Sigmoid colon (tissue), 7 donors: ENCODE measurements at places on chromosomes 1 and 21. TPM values are rescaled to one million over a fixed set of nuclear protein-coding genes. Genes with fewer than 3 reads are reported as not detected.

GRCh38 chr1:175380521-175381300 lies 188.1 kb upstream of the KIAA0040 start:
- no peak for DNase-seq

GRCh38 chr1:2642131-2642559 lies 9.3 kb upstream of the MMEL1 start:
- DNase-seq, result peak; percentile 70

GNG4 gene
- total RNA-seq, result 1.5 TPM

- no peak for DNase-seq
These were observed 560.3 kb upstream of the ZP4 start for GRCh38 chr1:238450976-238451375.

DNA sequence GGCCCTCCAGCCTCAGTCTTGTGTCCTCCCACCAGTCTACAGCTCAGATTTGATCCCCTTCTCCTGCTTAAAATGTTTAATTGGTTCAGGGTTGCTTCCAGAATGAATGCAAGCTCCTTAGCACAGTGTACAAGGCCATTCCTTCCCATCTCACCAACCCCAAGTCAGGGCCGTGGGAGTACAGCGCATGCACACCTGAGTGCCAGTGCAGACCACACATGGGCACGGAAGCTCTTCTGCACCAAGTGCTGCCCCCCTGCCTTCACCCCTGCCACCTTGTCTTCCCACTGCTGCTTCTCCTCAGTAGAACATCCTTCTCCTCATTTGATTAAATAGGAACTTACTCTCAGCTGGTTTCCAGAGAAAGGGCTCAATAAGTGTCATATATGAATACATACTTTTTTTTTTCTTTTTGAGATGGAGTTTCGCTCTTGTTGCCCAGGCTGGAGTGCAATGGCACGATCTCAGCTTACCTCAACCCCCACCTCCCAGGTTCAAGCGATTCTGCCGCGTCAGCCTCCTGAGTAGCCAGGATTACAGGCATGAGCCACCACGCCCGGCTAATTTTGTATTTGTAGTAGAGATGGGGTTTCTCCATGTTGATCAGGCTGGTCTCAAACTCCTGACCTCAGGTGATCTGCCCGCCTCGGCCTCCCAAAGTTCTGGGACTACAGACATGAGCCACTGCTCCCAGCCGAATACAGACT lies 9.3 kb downstream of the PMF1 start:
- no peak for DNase-seq

- no peak for DNase-seq
These were observed 32.1 kb downstream of the S1PR1 start for GRCh38 chr1:101268893-101269292.

DNA sequence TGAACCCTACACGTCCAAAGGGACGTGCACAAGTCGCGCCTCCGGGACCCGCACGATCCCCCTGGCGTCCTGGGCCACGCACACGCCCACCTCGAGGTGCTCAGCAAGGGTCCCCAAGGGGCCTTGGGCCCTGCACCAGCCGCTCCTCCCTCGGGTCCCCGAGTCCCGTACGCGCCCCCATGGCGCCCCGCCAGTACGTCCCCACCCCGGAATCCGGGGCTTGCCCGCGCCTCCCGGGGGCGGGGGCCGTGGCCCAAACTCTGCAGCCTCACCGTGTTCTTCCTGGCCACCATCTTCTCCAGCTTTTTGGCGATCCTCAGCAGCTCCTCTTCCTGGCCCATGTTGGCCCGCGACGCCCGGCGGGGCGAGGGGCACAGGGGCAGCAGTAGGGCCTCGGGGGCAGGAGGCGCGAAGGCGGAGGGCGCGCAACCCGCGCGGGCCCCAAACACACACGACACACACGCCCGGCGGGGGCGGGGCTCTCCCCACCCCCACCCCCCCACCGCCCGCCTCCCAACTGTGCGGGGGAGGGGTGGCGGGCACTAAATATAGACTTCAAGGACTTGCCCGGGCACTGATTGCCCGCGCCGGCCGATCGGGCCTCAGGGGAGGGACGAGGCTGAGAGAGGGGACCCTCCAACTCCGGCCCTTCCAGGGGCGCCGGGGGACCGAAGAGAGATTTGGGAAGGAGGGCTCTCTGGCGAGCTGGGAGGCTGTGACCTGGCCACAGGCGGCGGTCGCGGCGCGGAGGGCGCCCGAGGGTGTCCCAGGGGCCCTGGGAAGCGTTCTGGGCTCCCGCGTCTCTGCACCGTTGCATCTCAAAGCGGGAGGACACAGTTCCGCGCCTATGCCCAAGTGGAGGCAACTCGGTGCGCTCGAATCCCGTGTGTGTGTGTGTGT lies at the start of gene TCEA3:
Gene TCEA3, minus strand, starts transcription at position 456 of the 900 bp plus-strand sequence. Its CDS starts 115 bp downstream, at position 341.
- DNase-seq, result peak; percentile 85

SPTA1 gene
- total RNA-seq, result not detected

DNA sequence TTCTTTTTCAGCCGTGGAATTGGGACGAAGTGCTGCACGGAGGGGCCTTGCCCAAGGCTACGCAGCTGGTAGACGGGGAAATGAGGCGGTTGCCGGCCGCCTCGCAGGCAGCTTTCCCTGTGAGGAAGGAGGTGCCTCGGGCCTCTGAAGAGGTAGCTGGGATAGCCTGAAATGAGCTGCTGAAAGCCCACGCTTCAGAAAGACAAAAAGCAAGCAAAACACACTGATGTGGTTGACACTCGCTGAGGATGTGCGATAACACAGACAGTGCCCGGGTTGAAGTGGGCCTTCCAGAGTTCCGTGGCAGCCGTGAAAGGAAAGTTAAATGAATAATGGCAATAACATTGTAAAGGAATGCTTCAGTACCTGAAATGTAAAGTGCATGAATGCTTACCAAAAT lies 47.2 kb downstream of the S1PR1 start:
- DNase-seq, result no peak

DNA sequence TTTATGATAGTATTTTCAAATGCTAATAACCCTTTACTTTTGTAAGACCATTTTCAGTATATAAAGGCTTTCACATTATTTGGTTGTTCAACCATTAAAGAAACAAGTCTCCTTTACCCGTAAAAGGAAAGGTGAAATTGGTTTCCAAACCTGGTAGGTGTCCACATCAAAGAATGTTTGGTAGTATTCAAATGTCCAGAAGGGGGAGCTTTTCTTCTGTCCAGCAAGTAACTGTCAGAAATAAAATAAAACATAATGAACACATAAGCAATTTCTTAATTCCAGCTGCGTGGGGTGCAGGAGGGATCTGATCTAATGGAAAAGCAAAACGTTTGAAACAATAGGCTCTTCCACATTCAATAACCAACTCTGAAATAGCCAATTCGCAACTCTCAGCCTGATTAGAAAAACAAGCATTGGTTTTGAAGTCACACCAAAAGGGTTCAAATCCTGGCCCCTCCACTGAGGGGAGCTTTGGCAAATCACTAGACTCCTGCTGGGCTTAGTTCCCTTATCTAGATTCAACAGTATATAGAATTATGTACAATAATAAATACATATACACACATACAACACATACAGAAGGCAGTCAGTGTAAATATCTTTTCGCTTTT lies 11.0 kb downstream of the YIPF1 start:
- no peak for DNase-seq

DNA sequence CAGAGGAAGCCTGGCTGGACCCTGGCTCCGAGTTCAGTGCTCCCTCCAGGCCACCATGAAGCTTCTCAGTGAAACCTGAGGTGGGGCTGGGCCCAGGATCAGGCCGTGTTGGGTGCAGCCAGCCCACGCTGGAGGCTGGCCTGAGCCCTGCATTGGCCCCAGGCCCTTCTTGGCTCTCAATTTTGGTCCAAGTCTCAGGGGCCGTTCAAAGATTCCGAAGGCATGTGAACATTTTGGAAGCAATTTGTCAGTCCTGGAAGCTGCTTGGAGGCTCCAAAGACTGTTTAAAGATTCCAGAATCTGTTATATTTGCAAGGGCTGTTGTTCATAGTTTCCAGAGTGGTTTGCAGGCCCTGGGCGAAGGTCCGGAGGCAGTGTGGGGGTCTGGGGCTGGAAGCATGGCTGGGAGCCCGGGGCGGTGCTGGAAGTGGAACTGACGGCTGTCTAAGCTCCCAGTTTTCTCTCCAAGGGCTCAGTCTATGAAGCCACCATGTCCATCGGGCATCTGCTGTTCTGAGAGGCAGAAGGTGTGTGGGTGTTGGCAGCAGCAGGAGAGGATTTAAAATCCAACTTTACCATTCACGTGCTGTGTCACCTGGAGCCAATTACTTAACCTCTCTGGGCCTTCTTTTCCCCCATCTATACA lies 104.9 kb downstream of the EPHB2 start:
- DNase-seq, result no peak

PCP4L1 gene
- 15.2 TPM for total RNA-seq

RBP7 gene
- total RNA-seq, result 4.2 TPM

ZBTB8A gene
- 5.6 TPM for total RNA-seq

CA6 gene
- not detected for total RNA-seq

- peak; percentile 77 for DNase-seq
These were observed 466 bp downstream of the VPS26C start for GRCh38 chr21:37266515-37267221.

GRCh38 chr1:61842863-61843514 lies 100.7 kb downstream of the PATJ start:
- DNase-seq, result no peak

DNA sequence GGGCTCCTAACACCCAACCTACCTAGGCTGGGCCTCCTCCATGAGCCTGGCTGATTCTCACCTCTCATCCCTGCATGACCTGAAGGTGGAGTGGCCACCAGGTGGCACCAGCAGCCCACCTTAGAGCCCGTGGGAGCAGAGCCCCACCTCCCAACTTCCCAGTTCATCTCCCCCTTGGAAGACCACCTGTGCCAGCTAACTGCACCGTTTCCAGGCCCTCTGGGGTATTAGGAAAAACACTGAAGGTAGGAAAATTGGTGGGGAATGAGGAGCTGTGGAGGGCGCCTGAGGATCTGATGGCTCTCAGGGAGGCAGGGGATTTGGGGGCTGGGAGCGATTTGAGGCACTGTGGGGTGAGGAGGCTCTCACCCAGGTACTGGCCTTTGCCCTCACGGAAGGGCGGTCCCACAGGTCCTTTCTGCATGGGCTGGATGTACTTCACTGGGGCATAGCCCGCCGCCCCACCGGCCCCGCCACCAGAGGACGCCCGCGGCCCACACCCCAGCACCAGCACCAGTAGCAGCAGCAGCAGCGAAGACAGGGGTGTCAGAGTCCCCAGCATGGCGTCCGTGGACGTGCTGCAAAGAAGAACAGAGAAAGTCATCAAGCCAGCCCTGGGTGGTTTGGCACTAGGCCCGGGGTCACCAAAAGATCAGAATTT lies 11.1 kb downstream of the ADPRS start:
- peak; percentile 86 for DNase-seq

DNA sequence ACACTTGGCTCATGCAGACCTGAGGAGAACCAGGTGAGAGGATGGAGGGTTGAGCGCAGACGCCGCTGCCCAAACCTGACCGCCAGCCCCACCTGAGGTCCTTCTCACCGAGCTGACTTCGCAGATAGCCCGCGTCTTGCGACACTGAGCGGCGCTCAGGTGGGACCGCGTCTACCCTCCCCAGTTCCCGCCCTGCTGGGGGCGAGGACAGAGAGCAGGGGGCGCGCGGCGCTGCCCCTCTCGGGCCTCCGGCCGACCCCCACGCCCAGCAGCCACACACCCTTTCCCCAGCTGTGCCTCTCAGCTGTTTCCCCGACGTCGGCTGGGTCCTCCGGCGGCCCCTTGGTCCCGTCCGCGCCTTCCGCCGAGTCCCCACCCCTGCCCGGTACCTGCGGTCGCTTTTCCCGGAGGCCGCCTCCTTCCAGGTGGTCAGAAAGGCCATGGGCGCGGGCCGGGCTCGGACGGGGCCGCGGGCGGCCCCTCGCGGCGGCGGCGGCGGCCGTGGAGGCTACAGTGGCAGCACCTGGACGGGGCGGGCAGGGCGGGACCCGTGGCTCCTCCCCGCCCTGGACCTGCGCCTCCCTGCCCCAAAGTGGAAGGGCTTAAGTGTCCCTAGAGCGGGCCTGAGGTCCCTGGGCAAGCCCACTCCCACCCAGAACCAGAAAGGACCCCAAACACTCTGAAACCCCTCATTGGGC lies 14.4 kb upstream of the TTC39A start:
- no peak for DNase-seq

- no peak for DNase-seq
These were observed 46.7 kb downstream of the PHC2 start for GRCh38 chr1:33384040-33384812.

- DNase-seq, result no peak
These were observed 110.6 kb upstream of the PLPPR5 start for GRCh38 chr1:99115231-99115630.

- DNase-seq, result no peak
These were observed 17.1 kb downstream of the BCAN start for GRCh38 chr1:156658945-156659574.

GRCh38 chr21:38787461-38788274 lies 18.1 kb upstream of the ETS2 start:
- no peak for DNase-seq

DNA sequence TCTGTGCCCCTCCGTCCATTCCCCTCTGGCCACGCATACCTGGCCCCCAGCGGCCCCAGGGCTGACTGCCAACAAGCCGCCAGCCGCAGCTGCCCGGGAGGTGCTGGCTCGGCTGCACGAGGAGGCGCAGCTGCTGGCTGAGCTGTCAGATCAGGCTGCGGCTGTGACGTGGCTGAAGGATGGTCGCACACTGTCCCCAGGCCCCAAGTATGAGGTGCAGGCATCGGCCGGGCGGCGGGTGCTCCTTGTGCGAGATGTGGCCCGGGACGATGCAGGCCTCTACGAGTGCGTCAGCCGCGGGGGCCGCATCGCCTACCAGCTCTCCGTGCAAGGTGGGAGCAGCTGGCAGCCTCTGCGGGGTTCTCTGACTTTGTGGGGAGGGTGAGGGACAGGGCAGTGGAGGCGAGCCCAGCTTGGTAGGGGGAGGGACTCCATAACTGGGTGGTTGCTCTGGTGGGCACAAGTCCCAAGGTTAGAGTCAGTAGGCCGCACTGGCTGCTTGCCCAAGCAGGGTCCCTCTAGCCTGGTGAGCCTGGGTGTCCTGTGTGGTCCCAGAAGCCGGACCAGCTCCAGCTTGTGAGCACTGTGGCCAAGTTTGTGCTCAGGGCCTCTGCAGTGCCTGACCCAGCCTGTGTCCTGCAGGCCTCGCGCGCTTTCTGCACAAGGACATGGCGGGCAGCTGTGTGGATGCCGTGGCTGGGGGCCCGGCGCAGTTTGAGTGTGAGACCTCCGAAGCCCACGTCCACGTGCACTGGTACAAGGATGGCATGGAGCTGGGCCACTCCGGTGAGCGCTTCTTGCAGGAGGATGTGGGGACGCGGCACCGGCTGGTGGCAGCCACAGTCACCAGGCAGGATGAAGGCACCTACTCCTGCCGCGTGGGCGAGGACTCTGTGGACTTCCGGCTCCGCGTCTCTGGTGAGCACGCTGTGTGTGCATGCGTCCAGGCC lies 8.8 kb downstream of the OBSCN start:
- no peak for DNase-seq

DNA sequence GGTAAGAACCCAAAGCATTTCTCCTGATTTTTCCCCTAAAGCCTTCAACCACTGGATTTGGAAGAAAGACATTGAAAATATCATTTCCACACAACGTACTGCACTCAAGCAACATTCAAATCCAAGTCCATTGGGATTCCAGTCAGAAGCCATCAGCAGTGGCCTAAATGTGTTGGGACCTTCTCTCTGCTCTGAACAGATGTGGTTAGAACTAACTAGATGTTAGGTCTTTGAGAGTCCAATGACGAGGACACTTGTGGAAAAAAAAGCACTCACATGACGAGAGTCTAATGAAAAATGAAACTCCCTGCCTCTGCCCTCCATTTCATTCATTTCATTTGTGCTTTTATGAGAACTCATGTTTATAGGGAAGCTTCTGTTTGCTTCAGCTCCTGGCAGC lies 382.3 kb downstream of the SIPA1L2 start:
- DNase-seq, result no peak
